ENCODE measurements at places on chromosomes 5 and 9.
A peak's percentile ranks its signal among the peaks of the same experiment; 100 is the strongest.

DNA sequence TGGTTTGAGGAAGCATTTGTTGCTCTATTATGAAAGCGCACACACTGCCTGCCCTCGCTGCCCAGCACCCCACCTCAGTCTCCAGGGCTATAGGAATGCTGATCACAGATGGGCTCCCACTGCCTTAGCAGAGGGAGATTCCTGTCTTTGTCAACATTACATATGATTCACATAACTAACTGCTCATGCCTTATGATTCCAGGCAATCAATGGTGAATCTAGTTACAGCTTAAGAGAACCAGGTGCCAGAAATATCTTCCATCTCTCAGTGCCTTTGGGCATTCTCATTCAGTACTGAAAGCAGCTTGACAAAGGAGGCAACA, 458.9 kb upstream of the C9orf72 start:
- DNase-seq: no peak

GRCh38 chr9:101458963-101459631, 23.5 kb upstream of the ALDOB start:
- no peak for DNase-seq

DNA sequence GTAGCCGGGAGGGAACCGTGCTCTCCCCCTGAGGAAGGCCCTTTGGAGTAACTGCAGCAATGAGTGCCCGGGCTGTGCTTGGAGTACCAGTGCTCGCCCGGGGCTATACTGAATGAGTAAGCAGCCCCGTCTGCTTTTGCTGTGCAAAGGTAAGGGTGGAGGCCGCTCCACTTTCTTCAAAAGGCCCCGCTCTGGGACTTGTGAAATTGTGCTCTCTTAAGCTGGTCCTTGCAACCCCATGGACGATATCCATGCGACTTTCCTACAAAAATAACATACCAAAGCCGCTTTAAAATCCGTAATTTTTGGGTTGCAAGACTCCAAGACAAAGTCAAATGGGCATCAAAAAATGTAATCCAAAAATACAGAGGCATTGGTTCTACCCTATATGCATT, 578 bp upstream of the TNFAIP8 start:
- peak; percentile 85 for DNase-seq

DNA sequence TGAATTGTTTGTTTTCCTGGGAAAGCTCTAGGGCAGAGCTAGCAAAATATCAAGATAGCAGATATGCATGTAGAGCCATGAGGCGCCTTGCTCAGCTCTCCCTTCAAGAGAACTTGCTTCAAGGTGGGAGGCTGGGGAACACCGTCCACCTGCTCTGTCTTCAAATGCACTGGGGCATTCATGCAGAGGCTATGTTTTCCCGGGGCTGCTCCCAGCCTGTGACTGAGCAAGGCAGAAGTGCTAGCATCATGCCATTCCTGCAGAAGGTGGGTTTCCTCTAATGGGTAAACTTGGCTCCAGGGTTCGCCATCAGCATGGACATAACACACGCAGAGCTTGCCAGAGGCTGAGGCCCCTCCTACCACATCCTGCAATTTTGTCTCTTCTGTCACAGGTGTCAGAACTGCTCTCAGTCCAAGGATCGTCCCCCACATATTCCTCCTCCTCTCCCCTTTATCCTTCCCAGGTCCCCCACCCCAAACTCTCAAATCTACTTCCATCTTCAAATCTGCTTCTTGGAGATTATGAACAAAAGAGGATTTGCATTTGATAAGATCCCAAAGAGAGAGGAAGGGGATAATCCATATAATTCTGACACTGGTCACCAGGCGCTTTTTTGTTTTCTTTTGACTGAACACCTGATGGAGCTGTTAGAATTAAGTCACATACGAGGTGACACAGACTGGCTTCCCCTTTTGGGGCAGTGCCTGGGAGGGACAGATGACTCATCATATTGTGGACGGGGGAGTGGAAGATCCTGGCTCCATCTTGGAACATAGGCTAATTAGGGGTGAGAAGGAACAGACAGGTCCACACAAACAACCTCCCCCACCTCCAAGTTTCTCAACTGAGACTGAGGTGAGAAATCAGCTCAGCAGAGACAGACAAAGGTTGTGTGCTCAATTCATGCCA, 85.0 kb upstream of the TAF11L2 start:
- no peak for DNase-seq

DNA sequence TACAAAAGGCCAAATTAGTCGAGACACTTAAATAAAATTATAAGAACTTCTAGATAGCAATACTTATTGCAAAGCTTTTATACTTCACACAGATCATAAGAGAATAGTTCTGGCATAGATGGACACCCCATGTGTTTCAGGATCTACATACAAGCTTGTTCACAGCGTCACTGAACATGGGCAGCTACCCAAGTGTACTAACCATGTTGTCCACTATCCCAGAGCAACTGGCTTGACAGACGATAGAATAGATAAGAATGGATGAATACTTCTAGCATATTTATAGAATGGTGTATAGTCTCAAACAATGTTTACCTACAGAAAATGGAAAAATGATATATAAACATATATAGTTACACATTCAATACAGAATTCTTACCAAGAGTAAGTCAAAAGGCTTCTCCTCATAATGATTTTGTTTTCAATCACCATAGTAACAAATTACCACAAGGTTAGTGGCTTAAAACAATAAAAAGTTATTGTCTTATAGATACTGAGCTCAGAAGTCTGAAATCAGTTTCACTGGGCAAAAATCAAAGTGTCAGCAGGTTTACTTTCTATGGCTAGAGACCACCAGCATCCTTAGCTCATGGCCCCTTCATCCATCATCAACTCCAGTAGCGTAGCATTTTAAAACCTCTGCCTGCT, 446.7 kb downstream of the DMRTA1 start:
- no peak for DNase-seq

GRCh38 chr9:78821126-78821822, 524.3 kb downstream of the PSAT1 start:
- DNase-seq: no peak

GRCh38 chr9:91419222-91420191, 4.1 kb downstream of the NFIL3 start:
- DNase-seq: no peak

DNA sequence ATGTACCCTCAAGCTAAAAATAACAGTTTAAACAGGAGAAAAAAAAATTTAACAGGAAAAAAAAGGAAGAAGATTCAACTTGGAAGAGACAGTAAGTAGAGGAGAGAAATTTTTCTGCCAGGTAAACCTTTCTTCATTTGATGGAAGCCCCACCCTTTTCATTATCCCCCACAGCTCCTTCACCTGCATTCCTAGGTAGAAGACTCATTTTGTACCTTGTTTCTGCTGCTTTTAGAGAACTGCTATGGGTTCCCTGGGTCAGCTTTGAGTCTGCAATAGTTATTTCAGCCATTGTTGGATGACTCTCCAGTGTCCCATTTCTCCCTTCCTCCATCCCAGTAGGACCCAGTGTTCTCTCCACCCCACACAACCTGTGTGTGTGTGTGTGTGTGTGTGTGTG, 74.1 kb upstream of the CPEB4 start:
- DNase-seq: no peak

- no peak for DNase-seq
These were observed 368.8 kb downstream of the GLIS3 start for GRCh38 chr9:3931058-3931457.

GRCh38 chr9:110832926-110833325, 164.3 kb downstream of the MUSK start:
- no peak for DNase-seq

- DNase-seq: no peak
These were observed 98.2 kb downstream of the CAMSAP1 start for GRCh38 chr9:135809166-135809565.

DNA sequence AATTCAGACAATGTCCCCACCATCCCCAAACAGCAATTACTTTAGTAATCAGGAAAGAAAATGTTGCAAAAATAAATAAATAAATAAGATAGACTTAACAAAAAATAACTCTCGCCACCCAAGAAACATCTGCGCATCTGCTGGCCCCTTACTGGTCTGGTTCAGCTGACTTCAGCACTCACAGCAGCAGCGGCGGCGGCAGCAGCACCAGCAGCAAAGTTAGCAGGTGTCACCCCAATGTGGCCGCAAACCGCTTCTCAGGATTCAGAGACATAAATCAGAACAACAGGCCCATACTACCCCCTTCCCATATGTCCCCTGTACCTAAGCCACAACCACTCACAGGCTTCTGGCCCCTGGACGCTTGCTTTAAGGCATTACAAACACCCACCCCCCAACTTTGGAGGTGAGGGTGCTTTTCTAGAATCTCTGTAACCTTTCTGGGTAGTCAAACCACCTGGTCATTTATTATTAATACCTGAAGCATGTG, 593.0 kb downstream of the BNC2 start:
- no peak for DNase-seq

DNA sequence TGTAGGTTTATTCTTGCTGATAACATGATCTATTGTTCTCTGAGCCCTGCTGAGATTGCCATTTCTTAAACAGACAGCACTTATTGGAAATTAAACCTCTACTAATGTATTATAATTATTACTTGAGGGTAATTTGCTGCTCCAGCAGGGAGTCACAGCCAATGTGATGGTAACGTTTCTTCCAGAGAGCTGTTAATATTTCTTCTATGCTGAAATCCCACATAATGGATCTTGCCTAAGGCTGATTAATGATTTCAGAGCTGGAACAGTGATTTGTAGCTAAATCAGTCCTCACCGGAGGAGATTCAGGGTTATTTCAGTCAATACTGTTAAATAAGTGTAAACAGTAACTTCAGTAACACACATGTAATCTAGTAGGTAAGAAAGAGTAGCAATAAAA, 170.1 kb downstream of the CDH12 start:
- DNase-seq: no peak

DNA sequence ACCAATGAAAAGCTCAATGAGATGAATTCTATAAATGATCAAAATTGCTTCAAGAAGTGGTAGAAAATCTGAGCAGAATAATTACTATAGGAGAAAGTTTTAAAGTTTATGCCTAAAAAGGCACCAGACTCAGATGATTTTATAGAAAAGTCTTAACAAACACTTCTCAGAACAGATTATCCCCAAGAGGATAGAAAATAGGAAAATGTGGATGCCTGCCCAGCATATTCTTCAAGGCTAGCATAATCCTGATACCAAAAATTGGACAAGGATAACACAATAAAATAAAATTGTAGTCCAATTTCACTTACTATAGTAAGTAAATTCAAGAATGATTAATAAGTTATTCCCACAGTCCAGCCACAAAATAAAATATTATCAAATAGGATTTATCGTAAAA, 397.0 kb downstream of the NR2F1-AS1 start:
- DNase-seq: no peak

GRCh38 chr9:99294850-99295461, 72.9 kb downstream of the SEC61B start:
- DNase-seq: no peak

DNA sequence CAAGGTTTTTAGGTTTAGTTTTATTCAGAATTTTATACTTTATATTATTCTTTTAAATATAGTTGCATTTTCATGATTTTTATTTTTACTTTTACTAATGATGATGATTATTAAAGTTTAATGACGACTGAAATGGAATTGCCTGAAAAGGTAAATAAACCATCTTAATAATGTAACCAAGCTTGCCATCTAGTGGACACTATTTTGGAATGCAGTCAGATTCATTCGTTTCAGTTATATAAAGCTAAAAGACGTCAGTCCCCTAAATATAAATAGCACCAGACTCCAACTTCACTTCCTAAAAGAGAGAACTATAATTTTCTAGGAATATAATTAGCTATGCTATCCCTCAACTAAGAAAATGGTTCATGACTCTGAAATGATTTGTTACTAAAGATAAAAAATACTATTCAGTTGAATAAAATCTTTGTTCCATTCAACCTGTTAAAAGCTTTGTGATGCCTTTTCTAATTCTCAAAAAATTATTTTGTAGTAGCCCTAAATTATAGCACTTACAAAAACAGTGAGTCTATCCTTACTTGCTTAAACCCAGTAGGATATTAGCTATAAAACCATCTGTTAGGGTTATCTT, 19.9 kb downstream of the ABITRAM start:
- no peak for DNase-seq

DNA sequence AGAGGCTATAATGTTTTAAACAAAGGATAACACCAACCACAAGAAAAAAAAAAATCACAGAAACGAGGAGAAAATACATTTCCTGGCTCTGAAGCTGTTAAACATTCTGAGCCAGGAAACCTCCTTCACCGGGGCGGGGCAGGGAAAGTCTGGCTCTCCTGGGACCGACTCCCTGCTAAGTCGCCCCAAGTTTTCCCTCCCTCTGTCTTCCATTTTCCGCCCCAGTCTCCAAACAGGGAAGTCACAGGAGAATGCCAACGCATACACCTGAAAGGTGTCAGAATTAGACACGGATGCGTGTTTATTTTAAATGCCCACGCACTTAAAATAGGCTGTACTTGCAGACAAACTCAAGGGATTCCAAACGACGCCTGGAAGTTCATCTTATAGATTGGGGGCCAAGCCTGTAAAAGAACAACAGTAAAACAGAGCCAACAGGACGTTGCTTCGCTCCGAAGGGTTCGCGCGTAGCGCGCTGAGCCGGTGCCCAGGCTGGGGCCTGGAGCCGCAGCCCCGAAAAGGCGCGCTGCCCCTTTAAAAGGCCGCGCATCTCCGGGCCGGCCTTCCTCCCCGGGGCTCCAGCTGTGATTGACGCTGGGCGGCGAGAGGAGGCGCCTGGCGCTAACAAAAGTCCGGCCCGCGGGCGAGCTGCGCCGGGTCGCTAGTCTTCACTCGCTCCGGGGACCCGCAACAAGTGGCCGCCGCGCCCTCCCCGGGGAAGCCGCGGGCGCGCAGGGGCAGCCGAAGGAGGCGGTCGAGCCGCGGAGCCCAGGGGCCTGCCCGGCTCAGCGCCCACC, at the start of gene FBXL7:
TSS of gene FBXL7 (plus strand) at position 653 of the 797 bp plus-strand sequence.
- DNase-seq: no peak

DNA sequence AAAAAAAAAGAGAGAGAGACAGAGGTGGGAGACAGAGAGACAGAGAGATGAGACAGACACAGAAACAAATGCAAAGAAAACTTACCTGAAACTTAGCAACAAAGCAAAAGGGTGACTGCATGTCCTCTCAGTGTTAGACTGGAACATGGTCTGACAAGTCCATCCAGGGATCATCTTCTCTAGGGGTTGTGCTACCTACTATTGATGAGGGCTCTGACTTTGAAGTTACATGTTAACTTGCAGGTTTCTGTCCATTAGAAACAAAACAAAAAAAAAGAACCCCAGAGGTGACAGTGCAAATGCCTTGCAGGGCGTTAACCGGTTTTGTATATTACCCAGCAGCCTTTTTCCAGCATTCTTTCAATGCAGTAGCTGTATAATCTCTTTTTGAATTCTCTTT, 13.6 kb upstream of the SPARC start:
- DNase-seq: no peak
